HT1080 (cell line): ENCODE measurements at places on chromosomes 5 and 9. TPM values are rescaled to one million over a fixed set of nuclear protein-coding genes. Genes with fewer than 3 reads are reported as not detected.

- DNase-seq, result no peak
Measured at GRCh38 chr5:74275171-74275992, 365.1 kb downstream of the ENC1 start.

DNA sequence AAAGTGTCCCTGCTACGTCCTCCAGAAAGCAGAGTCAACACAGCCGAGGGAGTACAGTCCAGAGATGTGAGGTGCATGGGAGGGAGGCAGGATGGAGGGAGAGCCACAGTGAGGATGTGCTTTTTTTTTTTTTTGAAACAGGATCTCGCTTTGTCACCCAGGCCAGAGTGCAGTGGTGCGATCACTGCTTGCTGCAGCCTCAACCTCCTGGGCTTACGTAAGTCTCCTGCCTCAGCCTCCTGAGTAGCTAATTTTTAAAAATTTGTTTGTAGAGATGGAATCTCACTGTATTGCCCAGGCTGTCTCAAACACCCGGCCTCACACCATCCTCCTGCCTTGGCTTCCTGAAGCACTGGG is 33.2 kb upstream of the ALDH1B1 start:
- DNase-seq, result no peak

DNA sequence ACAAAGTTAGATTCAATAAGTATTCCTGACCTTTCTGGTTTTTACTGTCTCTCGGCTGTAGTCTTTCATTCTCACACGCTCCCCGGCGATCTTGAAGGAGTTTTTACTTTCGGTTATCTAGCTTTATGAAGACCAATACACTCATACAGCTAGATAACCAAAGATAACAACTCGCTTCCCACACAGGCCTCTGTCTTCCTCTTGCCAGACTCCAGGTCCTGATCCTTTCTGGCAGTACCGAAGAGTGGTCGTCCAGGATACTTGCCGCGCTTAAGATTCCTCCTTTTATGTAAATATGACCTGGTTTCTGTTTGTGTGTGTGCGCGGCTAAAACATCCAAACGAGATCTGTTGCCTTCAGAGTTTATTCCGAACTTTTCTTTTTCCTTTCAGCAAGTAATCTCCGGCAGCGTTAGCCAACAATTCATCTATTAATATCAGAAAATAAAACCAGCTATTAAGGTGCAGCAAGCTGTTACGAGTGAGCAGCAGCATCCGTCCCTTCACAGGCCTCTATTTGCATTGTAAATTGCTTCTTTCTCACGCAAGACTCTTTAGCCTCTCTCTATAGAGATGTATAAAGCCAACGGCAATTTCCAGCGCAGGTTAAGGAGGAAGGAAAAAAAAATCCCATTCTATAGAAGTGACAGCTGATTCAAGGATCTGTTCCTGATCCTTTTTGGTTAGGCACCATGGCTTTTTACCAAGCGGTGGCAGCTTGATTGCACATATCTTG is 216.1 kb downstream of the MEF2C start:
- no peak for DNase-seq

- DNase-seq, result no peak
Measured at GRCh38 chr5:9977070-9977469, 272.6 kb downstream of the ATPSCKMT start.

The ANKRD18A gene
- not detected in 2 replicates for total RNA-seq

DNA sequence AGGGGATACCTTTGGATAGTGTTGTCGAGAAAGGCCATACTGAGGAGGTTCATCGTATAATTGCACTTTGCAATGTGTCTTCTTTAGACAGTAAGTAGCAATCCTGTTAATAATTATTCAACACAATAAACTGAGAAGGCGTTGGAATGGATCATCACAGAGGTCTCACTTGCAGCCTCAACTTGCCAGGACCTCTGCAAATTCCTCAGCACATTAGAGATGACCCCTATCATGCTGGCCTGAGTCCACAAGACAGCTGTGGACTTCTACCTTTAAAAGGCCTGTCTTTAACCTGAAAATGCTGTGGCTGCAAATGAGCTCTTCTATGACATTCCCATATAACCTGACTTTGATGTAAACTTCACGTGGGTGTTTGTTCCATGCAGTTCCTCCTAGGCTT is 14.1 kb downstream of the SH3TC2 start:
- no peak for DNase-seq

GRCh38 chr5:94017579-94017978 is 276.2 kb upstream of the POU5F2 start:
- DNase-seq, result peak; percentile 78

GRCh38 chr9:84031534-84031933 is 50.9 kb downstream of the RMI1 start:
- DNase-seq, result no peak

- no peak for DNase-seq
Measured at GRCh38 chr9:129549684-129550083, 71.2 kb downstream of the C9orf50 start.

GRCh38 chr9:94173632-94174031 is 85.5 kb upstream of the ZNF169 start:
- no peak for DNase-seq

DNA sequence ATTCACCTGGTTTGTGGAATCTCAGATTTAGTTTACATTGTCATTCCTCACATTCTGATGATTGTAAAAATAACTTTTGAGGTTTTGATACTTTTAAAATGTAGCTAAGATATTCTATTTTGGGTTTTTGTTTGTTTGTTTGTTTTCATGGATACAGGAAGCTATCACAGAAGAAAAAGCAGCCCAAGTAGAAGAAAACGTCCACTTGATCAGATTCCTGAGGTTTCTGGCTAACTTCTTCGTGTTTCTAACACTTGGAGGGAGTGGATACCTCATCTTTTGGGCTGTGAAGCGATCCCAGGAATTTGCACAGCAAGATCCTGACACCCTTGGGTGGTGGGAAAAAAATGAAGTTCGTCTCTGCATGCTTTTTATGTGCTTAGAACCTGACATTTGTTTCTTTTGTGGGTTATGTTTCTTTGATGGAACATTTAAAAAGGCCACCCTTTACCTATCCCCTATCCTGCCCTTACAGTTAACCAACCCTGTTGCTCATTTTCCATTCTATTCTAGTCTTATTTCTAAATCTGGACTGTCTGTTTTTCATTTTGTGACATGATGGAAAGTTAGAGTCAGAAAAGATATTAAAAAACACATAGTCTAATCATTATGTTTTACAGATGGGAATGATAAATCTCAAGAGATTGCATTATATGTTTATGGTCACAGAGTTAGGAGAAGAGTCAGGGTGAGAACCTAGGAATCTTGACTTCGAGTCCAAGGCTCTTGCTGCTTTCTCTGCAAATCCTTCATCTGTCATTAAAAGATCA is 163.7 kb downstream of the ALDH1A1 start:
- no peak for DNase-seq

DNA sequence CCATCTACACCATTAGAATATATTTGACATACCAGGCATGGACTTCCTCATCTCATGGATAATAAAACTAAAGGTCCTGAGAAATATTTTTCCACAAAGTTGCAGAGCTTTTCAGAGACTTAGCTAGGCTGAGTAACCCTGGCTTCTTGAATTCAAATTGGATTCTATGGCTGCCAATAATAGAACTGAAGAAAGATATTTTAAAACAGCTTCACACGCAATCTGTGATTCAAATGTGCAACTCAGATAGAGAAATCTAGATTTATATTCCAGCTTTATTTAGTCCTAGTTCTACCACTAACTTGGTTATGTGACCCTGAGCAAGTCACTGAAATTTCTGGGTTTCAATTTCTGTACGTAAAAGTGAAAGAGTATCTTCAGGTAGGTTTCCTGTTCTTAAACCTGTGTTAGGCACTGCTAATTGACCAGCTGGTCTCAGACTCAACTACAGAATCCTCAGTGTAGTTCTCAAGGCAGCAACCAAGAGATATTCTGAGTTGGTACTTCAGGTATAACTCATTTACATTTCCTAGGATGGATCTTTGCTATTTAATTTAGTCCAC is 235.3 kb downstream of the GABRB2 start:
- no peak for DNase-seq

DNA sequence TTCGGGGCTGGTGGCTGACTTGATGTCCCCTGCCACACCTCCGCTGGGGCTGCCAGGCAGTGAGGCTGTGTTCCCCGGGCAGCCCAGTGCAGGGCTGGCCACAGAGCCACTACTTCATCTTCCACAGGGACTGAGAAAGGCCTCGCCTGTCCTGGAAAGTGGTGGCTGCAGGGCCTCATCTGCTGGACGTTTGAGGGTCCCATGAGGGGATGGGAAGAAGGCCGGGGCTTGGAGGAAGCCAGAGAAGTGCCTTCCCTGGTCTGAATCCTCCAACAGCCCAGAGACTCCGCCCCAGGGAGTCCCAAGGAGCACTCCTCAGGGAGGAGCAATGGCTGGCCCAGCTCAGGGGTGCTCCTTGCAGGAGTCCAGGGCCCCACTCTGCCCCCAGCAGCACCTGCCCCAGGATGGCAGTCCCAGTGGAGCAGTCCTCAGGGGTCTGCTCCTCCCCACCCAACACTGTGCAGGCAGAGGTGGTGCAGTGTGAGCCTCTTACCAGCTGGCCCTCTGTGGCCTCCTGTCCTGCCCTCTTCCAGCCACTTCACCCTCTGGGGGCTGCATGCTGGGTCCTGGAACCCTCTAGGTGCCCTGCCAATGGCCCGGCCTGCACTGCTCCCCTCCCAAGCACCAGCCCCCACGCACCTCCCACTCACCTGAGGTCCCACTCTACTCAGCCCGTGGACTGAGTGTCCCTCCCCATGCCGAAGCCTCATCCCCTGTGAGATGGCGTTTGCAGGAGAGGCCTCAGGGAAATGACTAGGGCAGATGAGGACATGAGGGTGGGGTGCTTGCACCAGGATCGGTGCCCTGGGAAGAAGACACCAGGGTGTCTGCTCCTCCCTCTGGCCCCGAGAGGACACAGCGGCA is 47.3 kb upstream of the COL5A1 start:
- DNase-seq, result no peak

DNA sequence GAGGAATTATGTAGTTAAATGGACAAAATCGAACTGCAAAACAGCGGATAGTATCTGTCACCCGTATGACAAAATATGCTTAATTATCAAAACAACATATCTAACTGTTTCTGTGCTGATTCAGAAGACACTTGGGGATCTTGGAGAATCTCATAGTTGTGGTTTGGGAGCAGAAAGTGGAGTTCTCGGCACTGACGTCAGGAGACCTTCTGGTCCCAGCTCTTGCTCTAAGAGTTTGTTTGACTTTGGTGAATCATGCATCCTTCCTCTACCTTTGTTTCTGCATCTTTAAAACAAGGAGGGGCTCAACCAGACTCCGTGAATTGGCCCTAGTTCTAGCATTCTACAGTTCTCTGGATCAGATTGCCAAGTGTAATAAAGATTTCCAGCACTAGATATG is 37.0 kb upstream of the TAF1L start:
- DNase-seq, result peak; percentile 98

GRCh38 chr5:142014911-142015584 is 2.2 kb upstream of the GNPDA1 start:
- DNase-seq, result peak; percentile 89

The ZNG1A gene
- 9.0 and 11.6 TPM in 2 replicates for total RNA-seq

The C5orf52 gene
- not detected in 2 replicates for total RNA-seq

The ISL1 gene
- 1.3 and 1.9 TPM in 2 replicates for total RNA-seq

DNA sequence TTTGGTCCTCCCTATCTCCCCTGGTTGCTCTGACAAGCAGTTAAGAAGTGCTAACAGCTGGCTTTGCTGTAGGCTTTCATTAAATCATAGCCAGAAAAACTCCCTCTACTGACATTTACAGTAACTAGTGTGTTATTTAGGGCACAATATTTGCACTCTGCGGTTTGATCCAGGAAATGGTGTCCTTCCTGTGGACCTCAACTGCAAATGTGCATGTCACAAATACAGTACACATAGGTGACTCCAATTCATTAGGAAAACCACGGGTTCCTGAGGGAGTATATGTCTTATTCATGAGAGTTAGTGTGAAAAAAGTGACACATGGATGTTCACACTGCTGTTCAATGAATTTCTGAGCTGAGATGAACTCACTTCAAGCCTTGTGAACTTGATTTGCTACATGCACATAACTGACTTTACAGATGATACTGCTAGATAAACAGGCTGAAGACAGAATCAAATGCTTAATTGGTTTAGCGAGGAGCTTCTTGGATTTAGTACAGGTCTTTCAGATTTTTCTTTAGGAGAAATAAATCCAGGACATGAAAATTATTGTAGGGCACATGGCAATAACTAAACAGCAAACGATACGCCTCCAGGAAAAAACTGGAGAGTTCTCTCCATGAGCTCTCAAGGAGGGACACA is 281.5 kb downstream of the EFNA5 start:
- peak; percentile 88 for DNase-seq

DNA sequence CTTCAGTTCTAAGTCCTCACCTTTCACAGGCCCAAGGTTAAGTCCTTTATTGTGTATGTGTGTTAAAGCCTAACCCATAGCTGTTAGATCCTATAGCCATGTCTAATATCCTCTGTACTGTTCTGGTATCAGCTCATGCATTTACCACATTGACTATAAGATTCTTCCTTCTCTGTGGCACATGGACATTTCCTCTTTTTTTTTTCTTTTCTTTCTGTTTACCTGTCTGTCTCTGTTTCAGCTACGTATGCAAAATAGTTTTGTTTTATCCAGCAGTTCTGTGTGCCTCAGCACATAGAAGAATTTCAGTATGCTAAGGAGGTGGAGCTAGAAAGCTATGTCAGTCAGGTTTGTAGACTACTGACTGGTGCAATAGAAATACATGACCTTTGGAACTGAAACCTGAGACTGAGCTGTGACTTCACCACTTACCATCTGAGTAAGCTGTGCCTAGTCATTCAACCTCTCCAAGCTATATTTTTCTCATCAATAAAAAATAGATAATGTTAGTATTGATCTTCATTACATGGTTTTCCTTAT is 155.6 kb upstream of the VLDLR start:
- peak; percentile 40 for DNase-seq
